NCI-H2081 treated with DMSO at 0.1 percent for 48 hours (cell line): ENCODE measurements at places on chromosomes 3 and 15.

GRCh38 chr3:124570232-124570631, 160.0 kb upstream of the UMPS start:
- DNase-seq = no peak

GRCh38 chr3:30604093-30604492, 2.3 kb upstream of the TGFBR2 start:
- DNase-seq = no peak

DNA sequence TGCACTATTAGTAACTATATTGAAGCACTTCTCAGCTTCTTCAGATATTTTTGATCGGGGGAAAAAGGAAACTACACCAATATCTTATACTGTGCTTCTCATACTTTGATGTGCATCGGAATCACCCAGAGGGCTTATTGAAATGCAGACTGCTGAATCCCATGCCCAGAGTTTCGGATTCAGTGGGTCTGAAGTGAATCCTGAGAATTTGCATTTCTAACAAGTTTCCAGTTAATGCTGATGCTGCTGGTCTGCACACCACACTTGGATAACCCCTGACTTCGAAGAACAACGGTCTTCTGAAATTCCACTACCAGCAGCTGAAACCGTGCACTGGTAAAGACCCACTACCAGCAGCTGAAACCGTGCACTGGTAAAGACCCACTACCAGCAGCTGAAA, 243.9 kb downstream of the NTRK3 start:
- DNase-seq = no peak

DNA sequence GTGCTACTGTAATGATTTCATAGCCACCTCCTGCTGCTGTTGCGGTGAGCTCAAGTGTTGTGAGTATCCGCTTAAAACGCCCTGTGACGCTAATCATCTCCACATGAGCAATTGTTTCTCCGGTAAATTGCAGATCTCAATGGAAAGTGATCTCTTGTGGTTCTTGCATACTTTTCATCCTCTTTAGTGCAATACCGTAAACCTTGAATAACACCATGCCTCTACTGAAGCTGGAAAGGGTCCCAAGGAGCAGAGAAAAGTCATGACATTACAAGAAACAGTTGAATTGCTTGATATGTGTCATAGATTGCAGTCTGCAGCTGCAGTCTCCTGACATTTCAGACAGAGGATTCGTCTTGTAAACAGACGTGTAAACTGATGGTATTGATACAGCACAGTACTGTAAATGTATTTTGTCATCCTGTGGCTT, 6.0 kb upstream of the CEMIP start:
- DNase-seq = no peak

DNA sequence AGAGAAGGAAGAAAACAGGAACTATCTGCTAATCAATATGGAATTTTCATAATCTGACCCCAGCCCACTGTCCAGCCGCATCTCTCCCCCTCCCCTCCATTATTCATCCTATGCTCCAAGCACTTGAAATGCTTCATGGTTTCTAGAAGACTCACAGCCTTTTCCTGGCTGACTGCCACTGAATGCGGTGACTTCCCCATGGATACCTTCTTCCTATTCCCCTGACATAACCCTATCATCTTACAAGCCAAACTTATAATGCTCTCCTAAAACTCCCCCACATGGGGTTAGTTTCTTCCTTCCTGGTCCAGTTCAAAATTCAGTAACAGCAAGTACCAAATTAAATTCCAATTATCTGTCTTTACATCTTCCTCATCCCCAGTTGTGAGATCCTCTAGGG, 31.2 kb upstream of the PTX3 start:
- no peak for DNase-seq

- DNase-seq = no peak
These were observed 11.2 kb upstream of the ATP11B start for GRCh38 chr3:182782149-182782548.

GRCh38 chr15:70337277-70338186, 239.8 kb upstream of the TLE3 start:
- DNase-seq = no peak

DNA sequence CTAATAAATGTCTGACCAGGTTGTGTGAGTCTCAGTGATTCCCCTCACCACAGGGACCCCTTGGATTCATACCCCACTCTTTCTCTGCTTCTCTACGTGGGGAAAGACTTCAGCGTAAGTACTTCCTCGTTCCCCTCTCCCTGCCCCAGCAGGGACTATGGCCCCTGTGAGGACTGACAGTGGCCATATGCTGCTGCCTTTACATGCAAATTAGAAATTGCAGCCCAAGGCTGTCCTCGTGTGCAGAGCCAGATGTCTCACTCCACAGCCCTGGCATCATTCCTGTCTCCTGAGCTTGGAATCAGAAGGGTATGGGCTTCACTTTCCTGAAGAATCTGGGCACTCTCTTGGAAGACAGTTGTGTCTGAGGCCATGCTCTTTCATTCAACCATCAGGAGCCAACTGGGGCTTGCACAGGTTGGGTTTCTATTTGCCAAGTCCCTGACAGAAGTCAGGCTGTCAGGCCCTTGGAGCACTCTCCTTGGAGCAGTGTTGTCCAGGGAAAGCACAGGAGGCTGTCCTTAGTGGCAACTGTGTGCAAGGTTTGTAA, 30.5 kb upstream of the IQCF2 start:
- no peak for DNase-seq

GRCh38 chr3:134260987-134261386, 10.3 kb upstream of the RYK start:
- DNase-seq = no peak

DNA sequence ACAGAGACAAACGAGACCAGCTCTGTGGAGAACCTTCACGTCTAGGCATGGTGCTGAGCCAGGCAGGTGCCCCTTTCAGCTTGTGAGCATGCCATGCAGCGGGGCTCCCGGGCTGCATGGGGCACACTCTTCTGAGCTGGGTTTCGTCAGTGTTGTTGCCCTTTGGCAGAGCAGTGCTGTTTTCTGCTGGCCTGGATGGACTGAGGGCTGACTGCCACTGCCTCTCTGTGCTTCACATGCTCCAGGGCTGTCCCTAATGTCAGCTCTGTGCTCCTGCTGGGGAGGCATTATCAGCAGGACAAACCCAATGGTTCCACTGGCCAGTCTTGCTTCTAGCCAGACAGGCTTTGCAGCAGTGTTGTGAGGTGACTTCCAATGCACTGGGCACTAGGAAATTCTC, 9.5 kb downstream of the GASK1A start:
- DNase-seq = no peak

GRCh38 chr3:107956991-107957900, 133.6 kb downstream of the CD47 start:
- DNase-seq = no peak

GRCh38 chr3:119149484-119149883, 3.5 kb downstream of the TEX55 start:
- DNase-seq = no peak

DNA sequence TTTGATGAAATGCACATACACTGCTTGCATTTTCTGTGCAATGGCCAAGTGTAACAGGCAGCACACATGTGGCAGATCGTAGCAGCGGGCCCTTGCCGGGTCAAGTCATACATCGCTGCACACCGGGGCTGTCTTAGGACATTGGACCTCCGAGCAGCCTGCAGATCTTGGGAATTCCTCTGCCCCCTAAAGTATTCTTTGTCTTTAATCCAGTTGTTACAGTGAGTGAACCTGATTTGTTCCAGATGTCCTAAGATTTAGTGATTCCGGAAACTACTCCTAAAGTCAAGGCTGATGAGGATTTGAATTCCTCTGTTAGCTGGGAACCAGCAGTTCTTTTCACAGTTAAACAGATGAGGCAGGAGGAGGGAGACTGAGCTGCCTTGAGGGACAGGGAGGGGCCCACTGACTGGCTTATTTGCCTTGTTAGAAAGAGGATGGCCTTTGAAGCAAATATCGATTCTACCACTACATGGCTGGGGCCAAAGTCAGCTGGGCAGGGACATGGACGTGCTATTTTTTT, 190.7 kb upstream of the CTDSPL start:
- DNase-seq = no peak

GRCh38 chr15:62833646-62834045, 208.9 kb upstream of the TPM1 start:
- DNase-seq = no peak

DNA sequence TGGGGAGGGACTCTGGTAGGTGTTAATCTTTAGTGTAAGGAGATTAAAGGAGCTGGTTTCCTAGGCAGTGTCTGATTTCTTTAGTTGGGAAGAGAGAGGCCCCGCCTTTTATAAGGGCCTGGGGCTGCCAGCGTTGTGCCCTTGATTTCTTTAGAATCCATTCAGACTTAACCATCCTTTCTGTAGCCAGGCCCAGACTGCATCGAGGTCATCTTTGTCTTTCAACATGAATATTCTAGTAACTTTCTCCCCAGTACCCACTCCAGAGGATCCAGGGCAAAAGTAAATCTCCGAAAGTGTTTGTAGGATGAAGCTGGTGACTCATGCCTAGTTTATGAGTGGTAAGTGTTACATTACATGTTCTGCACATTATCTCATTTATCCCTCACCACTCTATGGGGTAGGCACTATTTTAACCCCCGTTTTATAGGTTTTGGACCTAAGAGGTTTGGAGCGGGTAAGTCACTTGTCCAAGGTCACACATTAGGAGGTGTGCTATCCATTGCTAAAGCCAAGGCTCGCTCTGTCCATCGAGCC, 11.8 kb upstream of the USP3 start:
- DNase-seq = no peak

DNA sequence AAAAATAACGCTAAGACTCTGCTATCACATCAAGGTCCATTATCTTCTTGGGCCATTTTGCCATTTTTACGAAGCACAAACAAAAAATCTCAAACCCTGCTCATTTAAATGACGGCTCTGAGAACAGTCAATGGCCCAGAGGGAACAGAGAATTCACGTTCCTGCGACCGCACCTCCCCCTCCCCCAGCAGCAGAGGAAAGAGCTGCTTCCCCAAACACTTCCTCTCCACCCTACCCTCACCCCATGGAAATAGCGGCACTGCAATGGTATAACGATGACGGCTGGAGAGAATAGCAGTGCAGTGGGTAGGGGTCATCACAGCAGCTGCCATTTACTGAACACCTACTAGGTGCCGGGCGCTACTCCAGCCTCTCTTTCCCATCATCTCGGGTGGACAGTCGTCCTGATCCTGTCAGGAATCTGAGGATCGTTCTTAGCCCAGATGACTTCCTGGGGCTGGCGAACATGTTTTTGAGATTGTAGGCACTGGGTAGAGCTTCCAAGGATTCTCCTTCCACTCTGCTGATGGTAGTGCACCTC, 113.3 kb downstream of the IQSEC1 start:
- DNase-seq = no peak

DNA sequence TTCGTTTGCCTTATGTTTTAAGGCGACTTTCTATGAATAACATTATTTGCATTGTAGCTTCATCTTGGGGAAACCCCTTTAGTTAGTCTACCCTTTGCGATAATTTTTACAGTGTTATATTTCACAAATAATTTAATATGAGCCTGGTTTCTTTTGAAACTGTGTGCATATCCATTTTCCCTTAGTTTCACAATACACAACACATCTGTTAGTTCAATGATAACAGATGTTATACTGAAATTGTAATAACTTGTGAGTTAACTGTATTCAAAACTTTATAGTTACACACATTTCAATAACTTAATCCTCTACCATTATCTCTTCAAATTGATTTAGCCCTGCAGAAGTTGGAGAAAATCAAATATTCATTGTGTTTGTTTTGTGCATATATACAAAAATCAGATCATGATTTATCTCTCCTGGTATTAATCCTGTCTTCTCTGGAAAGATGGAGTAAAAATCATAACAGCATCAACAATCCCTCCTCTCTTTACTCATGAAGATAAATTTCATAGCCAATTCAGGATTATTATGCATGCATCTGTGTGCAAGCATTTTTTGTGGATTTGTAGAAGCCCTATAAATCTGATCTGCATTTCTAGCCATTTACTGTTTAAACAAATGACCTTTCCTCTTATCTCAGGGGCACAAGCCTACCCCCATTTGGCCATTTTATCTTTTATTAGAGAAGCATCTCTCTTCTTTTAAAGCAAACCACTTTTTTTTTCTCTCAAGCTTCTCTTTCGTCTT, 304.0 kb downstream of the VPS13C start:
- no peak for DNase-seq

DNA sequence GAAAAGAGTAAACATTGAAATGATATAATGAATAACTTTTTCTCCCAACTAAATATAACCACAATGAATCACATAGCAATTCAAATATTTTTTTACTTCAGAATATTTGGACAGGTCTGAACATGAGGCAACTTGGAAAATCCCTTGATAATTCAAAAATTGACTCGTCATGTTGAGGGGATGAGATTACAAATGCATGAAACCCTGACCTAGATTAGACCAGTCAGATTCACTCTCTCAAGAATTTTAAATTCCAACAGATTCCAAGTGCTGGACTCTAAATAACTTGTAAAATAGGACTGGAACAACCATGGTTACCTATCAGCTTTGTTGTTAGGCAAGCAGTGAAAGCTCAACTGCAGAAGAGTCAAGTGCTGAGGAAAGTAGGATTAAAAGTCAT, 317.5 kb downstream of the GBE1 start:
- DNase-seq = no peak

DNA sequence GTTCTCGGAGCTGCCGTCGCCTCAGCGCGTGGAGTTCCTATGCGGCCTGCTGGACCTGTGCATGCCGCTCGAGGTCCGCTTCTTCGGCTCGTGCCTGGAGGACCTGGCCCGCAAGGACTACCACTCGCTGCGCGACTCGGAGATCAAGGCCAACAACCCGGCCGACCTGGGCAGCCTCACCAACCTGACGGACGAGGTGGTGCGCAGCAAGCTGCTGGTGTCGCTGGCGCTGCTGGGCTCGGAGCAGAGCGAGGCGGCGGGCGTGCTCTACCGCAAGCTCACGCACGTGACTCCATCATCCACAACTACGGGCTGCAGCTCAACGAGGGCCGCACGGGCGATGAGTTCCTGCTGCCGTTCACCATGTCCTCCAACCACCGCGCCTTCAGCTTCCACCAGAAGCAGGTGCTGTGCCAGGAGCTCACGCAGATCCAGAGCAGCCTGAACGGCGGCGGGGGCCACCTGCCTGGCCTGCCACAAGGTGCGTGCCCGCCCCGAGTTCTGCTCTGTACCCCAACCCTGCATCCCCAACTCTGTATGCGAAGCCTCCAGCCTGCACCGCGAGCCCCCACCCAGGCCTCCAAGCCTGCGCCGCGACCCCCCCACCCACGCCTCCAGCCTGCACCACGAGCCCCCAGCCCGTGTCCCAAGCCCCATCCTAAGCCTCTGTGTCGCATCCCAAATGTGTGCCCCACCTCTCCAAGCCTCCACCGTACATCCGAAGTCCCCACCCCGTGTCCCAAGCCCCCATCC, 178.2 kb downstream of the OR4M2 start:
- no peak for DNase-seq

DNA sequence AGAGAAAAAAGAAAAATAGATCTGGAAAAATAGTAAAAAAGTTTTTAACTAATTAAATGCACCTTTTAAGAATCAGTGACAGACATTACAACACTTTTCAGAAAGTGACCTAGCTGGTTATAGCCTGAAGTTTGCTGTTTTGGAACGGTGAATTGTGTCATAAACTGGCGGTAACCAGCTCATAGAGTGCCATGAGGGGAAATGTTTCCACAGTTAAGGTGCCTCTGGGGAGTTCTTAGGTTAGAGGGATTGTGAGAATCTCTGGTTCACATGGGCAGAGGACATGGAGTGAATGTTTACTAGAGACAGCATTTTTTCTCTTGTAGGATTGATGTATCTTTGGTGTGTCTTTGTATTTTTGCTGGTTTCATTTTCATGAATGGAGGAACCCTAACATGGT, 2.8 kb downstream of the TBC1D23 start:
- no peak for DNase-seq

GRCh38 chr3:43015991-43016865, 37.1 kb downstream of the GASK1A start:
- no peak for DNase-seq

- DNase-seq = no peak
These were observed 12.2 kb upstream of the ATP2B2 start for GRCh38 chr3:10517627-10518026.

- no peak for DNase-seq
These were observed 87.8 kb downstream of the KLHL25 start for GRCh38 chr15:85706779-85707518.
